ENCODE measurements at places on chromosomes 2 and 18.

- no peak for DNase-seq
These were observed 35.7 kb downstream of the CDC42EP3 start for GRCh38 chr2:37635504-37636380.

DNA sequence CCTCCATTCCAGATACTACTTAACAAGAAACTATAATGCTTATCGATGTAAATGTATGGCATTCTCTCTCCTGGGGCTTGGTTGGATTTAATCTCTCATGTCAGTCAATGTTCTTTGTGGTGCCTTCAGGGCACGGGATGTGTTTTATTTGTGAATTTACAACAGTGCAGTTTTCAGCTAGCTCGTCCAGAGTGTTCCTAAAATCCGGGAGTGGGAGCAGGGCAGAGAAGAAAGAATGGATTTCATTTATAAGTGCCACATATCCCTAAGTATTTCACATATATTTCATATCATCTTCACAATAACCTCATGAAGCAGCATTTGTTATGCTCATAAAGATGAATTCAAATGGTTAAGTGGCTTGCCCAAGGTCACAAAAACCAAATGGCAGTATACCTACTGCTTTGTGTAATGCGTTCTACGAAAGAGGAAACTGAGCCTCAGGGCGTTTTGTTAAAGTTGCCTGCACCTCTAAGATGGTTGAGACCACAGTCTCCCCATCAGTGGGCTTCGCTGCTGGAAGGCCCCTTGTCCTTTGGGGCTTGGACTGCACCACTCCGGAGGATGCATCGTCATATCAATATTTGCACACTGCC, 134.7 kb upstream of the MGAT5 start:
- DNase-seq = no peak

DNA sequence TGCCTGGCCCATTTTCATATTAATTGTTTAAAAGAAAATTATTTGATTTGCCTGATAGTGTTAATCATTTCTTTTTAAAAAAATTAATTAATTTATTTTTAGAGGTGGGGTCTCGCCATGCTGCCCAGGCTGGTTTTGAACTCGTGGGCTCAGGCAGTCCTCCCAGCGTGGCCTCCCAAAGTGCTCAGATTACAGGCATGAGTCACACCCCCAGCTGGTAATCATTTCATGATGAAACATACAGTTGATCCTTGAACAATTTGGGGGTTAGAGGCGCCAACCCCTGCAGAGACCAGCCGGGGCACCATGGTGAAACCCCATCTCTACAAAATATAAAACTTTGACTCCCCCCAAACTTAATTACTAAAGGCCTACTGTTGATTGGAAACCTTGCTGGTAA, 7.9 kb downstream of the GPN1 start:
- no peak for DNase-seq

DNA sequence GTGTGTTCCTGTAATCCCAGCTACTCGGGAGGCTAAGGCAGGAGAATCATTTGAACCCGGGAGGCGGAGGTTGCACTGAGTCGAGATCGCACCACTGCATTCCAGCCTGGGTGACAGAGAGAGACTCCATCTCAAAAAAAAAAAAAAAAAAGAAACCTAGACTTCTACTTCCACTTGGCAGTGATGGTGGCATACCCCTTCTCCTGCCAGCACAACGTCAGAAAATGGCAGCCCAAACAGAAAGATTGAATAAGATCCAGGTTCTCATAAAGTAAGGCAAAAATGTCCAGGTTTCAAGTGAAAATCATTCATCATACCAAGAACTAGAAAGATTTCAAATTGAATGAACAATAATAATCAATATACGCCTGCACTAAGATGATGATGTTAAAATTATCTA, 15.4 kb upstream of the ESPNL start:
- DNase-seq = no peak

DNA sequence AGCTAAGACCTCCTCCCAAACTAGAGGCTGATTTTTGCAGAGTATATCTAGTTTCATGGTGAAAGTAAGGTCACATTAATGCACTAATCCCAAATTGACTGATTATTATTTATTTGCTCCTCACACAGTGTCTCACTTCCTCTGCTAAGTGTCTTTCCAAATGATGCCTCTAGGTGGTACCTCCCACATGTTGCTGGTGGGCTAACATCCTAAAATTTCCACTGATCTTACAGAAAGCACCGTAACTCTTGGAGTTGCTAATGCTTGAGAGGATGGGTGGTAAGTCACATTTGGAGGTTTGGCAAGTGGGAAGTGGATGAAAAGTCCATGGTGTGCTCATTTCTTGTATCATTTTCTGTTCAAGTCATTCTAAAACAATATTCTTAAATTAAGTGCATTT, 428.7 kb upstream of the GYPC start:
- no peak for DNase-seq

DNA sequence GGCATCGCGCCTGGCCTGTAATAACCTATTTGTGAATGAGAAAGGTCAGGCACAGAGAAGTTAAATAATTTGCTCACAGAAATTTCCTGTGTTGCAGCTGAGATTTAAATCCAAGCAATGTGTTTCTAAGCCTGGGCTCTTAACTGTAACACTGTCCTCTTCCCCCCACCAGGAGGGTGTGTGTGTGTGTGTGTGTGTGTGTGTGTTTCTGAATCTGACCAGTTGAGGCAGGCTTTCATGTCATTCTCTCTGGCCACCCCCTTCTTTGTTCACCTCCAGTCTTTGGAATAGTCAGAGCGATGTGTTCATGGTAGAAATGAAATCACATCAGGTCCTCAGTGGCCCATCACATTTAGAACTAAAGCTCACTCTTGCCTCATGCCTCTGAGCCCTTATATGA, 81.2 kb downstream of the NEDD4L start:
- DNase-seq = no peak

- DNase-seq = no peak
These were observed 371.6 kb upstream of the SLC8A1 start for GRCh38 chr2:40823478-40823877.

- no peak for DNase-seq
These were observed 606.9 kb upstream of the NRXN1 start for GRCh38 chr2:51638811-51639210.

DNA sequence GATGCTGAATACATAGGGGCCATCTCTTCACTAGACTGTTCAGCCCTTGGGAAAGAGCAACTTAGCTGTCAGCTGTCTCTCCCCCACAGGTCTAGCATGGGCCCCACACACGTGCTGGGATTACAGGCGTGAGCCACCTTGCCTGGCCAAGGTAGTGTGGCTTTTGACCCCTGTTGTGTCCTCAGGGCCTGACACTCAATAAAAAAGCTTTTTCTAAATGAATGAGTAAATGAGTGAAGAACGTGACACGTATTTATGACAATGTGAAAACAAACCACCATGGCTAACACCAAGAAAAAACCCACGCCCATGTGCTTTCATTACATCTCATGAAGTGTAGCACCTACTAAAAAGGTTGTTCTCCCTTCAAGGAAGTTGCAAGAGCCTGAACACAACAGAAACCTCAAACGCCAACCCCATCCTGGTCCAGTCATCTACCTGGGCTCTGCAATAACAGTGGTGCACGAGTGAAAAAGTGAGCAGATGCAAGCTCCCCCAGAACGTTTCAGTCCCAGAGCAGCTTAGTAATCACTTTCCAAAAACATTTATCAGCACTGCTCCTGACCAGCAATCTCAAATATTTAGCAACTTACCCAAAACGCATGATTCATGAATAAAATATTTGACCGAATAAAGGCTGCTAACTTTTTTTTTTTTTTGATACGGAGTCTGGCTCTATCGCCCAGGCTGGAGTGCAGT, 3.4 kb downstream of the WDFY1 start:
- DNase-seq = no peak

DNA sequence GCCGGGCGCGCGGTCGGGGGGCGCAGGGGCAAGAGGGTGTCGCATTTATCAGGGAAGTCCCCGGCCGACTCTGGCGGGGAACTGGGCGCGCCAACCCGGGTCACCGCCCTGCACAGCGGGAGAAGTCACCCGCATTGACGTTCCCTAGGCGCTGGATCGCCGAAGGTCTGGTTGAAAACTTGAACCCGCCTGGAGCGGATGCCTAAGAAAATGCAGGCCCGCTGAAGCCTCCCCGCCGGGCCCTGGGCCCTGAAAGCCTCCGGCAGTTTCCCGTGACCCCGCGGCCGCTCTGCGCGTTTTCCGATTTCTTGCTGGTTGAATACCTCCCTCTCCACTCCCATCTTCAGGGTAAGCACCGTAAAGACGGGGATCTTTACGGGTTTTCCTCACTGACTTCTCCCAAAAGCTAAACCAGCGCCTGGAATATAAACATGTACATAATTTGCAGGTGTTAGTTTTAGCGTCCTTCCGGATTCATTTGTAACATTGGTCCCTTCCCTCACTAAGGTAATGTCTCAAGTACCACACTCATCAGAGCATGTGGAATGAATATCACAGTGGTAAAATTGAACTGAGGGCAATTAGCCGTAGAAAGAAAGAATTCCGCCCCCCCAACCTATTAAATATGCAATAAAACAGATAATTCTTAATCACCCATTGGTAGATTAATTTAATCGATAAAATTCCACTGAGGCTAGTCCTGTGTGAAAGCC, 675 bp upstream of the SPIRE1 start:
- DNase-seq = peak; percentile 36

- DNase-seq = no peak
These were observed 690.7 kb downstream of the LRP1B start for GRCh38 chr2:141440072-141440635.

DNA sequence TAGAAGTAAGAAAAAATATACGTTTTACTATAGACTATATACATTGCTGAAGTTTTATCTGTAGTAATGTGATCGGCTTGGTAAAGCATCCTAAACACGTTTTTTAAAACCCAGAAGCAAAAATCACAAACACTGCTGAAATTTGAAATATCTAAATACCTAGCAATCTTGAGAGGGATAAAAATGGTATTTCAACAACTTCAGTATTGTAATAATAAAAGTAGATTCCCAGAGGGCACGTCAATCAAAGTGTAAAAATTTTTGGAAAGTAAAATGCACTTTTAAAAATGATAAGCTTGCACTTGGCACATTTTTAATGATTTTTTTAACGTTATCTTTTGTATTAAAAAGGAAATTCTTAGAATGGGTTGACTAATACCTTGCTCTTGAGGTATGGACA, 1.6 kb downstream of the ZC3H6 start:
- DNase-seq = no peak

DNA sequence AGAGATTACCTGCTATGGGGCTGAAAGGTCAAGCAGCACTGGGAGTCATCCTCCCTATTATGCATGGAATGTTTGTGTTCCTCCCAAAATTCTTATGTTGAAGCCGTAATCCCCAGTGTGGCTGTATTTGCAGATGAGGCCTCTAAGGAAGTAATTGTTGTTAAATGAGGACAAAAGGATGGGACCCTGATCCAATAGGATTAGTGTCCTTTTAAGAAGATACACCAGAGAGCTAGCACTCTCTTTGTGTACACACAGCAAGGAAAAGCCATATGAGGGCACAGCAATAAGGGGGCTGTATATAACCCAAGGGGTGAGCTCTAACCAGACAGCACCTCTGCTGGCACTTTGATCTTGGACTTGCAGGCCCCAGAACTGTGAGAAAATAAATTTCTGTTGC, 18.3 kb downstream of the STAM2 start:
- DNase-seq = no peak

DNA sequence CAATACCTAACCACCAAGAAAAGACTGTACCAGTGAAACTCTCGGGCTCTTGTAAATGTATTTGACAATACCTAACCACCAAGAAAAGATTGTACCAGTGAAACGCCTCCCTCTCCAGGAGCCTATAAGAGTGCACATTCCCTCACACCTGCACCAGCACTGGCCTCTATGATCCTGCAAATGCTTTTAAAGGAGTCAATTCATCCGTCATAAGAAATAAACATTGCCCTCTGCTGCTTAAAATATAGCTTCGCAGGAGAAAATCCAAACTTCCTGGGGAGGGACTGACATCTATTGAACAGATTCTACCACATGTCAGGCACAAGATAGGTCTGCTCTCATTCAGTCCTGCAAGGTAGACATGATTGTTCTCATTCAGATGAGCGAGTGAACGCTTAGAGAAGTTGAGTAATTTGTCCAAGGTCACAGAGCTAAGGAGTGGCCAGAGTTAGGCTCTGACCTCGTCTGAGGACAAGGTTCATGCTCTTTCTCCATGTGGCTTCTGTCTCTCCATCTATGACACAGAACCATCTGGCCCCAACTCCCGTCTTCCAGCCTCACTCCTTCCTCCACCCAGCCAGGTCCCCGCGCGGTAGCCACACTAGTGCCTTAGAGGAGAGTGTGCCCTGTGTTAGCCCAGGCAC, 38.7 kb downstream of the MCFD2 start:
- peak; percentile 46 for DNase-seq

DNA sequence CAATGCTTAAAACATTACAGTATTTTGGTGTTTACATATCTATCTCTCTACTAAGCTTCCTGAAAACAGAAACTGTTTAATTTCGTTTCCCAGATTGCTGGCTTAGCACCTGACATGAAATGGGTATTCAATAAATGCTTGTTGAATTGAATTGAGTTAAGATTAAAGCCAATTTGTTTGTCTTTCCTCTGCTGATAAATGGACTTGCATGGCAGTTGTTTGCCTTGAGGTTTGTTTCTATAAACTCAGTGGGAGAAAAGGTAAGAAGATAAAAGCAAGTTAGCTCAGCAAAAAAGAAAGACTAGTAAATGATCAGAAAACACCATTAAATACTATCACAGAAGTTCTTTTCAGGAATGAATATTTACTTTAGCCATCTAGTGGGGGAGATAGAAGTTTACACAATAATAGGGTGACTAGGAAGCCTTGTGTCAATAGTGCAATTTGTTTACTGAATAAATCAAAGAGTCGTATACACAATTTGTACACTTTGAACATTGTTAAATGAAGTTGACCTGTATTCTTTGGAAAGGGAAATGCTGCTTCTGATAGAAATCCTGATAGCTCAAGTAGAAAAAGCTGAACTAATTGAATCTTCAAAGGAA, 754.5 kb upstream of the FAM98A start:
- DNase-seq = no peak

DNA sequence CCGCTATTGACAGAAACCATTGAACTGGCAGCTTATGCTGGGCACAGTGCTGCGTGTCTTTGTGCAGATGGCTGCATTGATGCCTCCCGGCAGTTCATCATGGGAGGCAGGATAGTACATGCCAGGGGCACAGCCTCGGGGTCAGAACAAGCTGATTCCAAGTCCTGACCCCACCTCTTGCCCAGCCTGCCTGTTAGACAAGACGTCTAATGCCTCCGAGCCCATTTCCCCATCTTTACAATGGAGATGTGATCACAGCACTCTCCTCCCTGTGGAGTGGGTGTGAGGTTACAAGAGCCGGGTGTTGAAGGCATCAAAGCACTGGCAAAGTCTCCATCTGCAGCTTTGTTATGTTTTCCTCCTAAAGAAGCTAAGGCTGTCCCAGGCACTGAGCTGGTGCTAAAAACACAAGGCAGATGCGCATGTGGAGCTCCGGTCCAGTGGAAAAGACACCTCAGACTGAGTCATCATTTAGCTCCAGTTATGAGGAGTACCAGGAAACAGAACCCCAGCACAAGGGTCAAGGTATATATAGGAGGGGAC, 125.7 kb upstream of the EPAS1 start:
- no peak for DNase-seq

GRCh38 chr2:41741951-41742595, 305.7 kb upstream of the PKDCC start:
- no peak for DNase-seq

All from colonic mucosa (tissue), 4 donors.